Dermis microvascular lymphatic vessel endothelial cell (primary cell): ENCODE measurements at places on chromosomes 11 and 22.

- DNase-seq: peak; percentile 36
Measured at GRCh38 chr11:89487016-89487415, 4.2 kb downstream of the NOX4 start.

- DNase-seq: no peak
Measured at GRCh38 chr11:32029721-32030120, 61.2 kb upstream of the RCN1 start.

GRCh38 chr11:31725176-31725575, 85.9 kb downstream of the PAX6 start:
- no peak for DNase-seq

DNA sequence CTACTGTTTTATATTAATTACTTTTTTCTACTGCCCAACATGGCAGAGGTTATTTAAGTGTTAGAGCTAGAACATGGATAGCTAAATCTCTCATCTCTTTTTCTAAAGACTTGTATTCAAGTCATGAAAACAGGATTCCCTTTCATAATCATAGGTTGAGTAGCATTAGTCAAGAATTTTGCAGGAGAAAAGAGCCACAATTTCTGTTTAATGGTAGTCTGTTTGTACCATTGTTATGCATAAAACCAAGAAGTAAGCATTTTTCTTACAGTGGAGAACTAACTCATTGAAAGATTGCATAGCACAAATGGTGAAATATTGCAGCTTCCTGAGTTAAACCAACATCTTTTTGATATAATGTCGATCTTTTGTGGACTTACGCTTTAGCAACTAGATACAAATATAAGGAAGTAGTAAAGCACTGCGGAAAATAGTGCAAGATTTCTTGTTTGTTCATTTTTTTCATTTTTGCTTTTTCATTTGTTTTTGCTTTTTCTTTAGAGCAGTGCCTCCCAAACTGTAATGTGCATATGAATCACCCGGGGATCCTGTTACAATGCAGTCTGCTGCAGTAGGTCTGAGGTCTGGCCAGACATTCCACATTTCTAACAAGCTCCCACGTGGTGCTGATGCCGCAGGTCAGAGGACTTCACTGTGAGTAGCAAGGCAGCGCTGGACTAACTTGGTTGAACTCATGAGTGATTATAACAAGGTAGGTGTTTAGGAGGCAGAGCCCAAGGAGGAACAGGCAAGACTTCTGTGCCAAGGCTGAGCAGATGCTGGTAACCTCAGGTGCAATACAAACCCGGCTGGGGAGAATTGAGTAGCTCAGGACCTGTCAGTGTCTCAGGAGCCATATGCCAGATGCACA, 4.6 kb downstream of the ETS1 start:
- DNase-seq: peak; percentile 84

- DNase-seq: no peak
Measured at GRCh38 chr11:112300094-112300786, 39.6 kb upstream of the PLET1 start.
